ENCODE measurements at places on chromosomes 11 and 22.

- DNase-seq, result no peak
Observed at GRCh38 chr11:91869686-91870085, 354.9 kb upstream of the FAT3 start.

GRCh38 chr11:82012276-82012675 lies 721.4 kb downstream of the FAM181B start:
- no peak for DNase-seq

DNA sequence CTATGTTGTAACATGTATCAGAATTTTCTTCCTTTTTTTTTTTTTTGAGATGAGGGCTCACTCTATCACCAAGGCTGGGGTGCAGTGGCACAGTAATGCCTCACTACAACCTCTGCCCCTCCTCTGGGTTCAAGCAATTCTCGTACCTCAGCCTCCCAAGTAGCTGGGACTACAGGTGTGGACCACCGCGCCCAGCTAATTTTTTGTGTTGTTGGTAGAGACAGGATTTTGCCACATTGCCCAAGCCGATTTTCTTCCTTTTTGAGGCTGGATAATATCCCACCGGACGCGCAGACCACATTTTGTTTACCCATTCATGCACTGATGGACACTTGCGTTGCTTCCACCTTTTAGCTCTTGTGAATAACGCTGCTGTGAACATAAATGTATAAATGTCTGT lies 97.0 kb downstream of the BRD1 start:
- no peak for DNase-seq

DNA sequence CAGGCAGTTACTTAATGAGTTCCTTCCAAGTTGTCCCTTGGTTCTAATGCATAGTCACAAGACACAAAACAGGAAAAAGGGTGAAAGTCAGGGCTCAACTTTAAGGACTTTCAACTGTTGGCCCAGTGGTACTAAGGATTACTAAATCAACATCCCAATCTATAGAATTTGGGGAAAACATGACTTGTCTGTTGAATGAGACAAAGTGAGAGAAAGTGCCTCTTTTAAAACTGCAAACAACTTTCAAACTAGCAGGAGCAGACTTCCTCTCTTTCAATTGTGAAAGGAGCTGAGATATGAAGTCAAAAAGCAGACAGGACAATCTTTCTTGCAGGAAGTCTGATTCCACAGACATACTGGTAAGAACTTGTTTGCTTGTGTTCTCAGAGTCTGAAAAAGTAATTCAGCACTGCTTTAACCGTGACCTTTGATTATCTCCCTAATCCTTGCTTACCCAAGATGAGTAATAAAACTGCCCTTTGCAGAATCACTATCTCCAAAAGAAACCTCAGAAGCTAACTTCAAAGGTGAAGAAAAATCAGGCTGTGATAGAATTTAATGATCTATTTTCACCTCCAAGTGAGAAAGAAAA lies 960.7 kb upstream of the RAG2 start:
- no peak for DNase-seq

GRCh38 chr11:124153821-124154220 lies 29.3 kb upstream of the OR10D3 start:
- DNase-seq, result no peak

DNA sequence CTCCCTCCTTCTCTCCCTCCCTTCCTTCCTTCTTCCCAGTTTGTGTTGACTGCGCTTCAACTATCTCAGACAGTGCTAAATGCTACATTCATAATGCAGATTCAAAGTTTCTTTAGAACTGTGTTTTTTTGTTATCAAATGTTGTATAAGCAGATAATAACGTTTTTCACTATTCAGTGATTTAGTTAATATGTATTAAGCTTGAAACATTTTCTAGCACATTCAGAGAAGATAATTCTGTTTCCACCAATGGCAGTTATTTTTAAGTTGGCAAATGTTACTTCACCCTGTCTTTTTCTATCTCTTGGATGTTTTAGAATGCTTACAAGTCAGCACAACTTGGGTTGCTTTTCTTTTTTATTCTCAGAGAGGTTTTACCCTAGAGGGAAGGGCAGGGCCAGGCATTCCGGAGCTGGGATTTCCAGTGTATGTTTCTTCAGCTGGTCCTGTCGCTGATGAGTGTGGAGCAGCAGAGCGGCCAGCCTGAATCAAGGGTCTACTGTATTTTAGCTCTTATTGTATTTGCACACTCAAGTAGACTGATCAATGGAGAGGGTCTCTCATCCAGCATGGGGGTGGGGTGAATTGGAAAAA lies 162.3 kb upstream of the ARHGAP20 start:
- DNase-seq, result no peak

DNA sequence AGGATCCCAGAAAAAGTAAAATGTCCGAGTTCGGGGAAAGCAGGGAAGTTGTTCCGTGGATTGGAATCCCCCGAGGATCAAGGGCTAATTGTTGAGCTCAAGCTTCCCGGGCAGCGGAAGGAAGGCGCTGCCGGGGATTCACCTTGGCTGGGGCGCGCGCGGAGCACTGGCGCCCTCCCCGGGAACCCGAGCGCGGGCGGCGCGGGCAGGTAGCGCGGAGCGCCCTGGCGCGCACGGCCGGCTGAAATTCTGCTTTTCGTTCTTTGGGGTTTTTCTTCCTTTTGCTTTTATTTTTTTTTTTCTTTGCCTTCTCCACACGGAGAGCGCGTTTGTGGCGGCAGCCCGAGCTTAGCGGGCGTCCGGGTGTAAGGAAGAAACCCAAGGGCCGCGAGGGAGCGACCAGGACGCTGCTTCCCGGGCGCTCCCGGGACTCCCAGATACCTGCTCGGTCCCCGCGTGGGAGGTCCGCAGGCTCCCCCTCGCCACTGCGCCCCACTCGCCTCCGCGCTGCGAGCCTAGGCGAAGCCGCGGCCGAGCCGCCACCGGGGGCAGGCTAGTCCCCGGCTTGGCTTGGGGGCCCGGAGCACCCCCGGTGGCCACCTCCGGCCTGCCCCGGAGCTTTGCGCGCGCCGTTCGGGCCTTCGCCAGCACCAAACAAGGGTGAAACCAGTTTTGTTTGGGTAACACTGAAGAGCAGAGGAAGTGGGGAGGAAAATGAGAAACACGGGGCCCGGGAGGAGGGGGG lies 4.8 kb upstream of the IGF2 start:
- no peak for DNase-seq

- DNase-seq, result no peak
Observed at GRCh38 chr22:40479887-40480538, 109.6 kb downstream of the SGSM3 start.

- DNase-seq, result peak; percentile 45
Observed at GRCh38 chr11:90349731-90350130, 126.9 kb upstream of the CHORDC1 start.

DNA sequence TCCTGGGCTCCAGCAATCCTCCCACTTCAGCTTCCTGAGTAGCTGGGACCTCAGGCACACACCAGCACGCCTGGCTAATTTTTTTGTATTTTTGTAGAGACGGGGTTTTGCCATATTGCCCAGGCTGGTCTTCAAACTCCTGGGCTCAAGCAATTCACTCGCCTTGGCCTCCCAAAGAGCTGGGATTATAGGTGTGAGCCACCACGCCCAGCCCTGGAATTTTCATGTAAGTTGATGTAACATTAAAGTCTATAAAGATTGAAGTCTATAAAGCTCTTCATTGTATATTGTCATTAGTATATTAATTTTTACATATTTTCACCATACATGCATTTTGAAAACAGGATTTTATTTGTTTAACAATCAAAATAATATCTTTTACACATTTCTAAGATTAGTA lies 12.5 kb upstream of the DDX17 start:
- no peak for DNase-seq

DNA sequence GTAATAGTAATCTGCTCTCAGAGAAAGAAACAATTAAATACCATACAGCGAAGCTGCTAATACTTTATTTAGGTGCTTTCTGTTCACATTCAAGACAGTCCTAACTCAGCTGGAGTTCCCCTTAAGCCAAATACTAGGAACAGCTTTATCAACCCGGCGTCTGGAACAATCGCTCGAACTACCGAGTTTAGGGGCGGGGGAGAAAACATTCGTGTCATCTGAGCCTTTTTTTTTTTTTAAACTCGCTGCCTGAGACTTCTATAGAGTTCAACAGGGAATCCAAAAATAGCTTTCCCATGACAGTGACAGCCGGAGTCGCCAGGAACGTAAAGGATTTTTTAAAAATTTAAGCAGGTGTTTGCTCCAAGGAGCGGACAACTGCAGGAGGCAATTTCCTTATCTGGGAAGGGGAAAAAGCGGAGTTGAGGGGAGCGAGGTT lies 852 bp downstream of the TRAF6 start:
- DNase-seq, result no peak

- DNase-seq, result no peak
Observed at GRCh38 chr11:133181066-133181465, 351.2 kb downstream of the OPCML start.

DNA sequence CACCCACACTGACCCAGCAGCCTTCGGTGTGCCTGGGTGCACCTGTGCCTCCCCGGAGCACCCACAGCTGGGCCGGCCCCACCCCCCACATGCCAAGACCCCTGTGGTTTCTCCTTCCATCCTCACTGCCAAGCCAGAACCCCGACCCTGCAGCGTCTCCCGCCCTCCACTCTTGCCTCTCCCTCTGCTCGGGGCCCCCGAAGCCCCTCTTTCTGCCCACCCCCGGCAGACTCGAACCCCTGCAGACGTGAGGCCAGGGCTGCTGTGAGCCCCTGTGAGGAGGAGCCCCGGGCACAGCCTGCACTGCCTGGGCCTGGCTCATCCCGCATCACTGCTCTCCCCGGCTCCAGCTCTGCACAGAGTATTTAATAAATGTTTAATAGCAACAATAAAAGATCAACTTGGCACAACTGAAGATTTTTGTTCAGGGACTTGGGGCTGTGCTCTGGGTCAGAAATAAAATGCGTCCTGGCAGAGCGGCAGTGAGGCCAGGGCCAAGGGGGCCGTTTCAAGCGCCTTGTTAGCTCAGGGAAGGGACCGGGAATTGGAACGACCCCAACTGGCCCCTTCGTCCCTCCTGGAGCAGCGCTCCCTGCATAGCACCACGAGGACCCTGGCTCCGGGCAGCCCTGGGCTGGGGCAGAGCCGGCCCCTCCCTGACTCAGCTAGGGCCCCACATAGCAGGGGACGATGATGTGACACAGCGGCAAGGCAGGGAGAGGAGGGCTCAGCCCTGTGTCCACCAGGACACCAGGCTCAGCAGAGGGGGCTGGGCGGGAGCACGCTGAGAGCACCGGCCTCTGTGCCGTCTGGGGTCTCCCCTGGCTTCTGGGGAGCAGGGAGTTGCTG lies 520.8 kb downstream of the BRD1 start:
- no peak for DNase-seq

- DNase-seq, result peak; percentile 76
Observed at GRCh38 chr11:57456960-57457642, 3.2 kb upstream of the RTN4RL2 start.

GRCh38 chr22:24389680-24390079 lies 37.7 kb upstream of the ADORA2A start:
- no peak for DNase-seq

DNA sequence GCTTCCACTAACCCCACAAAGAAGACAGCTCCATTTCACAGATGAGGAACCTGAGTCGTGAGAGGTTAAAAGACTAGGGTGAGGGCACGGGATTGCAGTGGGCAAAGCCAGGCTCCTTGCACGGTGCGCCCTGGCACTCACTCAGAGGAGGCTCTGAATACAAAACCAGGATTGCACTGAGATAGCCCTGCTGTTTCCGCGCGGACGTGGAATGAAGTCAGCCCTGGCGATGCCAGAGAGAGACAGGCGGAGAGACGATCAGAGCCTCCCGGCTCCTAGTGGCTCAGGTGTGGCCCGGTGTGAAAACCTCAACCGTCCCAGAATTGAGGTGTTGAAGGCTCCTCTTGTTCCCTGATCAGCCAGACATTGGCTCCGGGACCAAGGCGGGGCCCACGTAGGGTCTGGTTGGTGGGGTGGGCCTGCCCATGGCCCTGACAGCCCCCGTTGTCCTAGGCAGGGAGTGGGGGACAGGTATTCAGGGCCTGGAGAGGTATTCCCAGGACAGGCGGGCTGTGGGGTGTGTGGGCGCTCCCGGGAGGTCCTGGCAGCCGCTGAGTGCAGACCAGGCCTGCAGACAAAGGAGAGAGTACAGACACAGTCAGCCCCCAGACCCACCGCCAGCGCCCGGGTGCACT lies 43.1 kb upstream of the LINC01488 start:
- DNase-seq, result no peak

GRCh38 chr11:26993965-26994457 lies at the start of gene FIBIN:
FIBIN (plus strand) TSS chr11:26994112; CDS start chr11:26994527, 415 bp downstream.
- no peak for DNase-seq

DNA sequence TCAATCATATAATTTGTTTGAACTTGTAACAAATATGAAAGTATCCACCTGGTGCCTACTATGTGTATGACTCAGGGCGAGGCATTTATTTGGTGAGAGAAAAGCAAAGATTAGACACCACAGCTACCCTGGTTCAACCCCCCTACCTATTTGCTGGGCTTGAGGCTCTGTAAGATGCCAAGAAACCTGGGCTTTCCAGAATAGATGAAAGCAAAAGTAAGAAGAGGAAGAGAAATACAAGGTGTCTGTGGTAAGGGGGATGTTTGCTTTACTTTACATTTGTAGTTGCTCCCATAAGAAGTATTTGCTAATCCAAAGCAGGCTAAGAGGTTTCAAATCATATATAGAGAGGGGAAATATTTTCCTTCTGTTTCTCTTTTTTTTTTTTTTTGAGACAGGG lies 61.7 kb downstream of the DDI1 start:
- DNase-seq, result no peak

GRCh38 chr22:42360348-42360747 lies 71.9 kb downstream of the NFAM1 start:
- no peak for DNase-seq

DNA sequence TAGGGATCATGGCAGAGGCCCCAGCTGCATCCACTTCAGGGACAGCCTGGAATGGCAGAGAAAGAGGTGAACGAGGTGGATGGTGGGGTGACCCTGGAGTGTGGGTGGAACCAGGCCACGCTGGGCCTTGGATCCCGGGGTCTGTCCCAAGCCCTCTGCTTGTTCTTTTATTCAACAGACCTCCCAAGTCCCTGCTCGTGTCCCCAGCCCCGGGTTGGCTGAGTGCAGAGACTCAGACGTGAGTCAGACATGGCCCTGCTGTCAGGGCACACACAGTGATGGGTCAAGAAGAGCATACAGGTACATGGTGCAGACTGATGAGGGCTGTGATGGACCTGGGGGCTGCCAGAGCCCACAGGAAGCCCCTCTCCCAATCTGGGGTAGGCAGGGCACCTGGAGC lies 6.6 kb downstream of the ARHGAP8 start:
- no peak for DNase-seq

GRCh38 chr22:36757668-36758211 lies 18.2 kb downstream of the IFT27 start:
- peak; percentile 80 for DNase-seq

- DNase-seq, result no peak
Observed at GRCh38 chr11:114019046-114019445, 40.5 kb upstream of the ZBTB16 start.

DNA sequence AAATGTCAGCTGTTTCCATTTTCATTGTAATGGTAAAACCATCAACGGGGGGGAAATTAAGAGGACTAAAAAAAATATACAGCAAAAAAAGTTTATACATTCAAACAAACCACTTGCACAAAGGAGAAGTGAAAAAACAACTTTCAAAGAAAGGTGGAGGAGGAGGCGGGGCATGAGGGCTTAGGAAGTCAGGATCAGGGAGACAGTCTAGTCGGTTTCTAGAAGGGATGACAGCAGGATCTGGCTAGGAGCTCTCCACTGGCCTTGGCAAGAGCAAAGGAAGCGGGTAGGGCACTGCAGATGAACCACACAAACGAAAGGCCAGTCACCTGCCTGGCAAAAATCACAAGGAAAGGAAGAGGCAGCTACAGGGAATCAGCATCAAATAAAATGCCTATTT lies 31.0 kb downstream of the NAP1L4 start:
- DNase-seq, result no peak

- no peak for DNase-seq
Observed at GRCh38 chr22:47036936-47037485, 274.6 kb downstream of the TBC1D22A start.

All from AML-193 (cell line).